ENCODE measurements at places on chromosomes 7 and 10. TPM values are rescaled to one million over a fixed set of nuclear protein-coding genes. Genes with fewer than 3 reads are reported as not detected.

DNA sequence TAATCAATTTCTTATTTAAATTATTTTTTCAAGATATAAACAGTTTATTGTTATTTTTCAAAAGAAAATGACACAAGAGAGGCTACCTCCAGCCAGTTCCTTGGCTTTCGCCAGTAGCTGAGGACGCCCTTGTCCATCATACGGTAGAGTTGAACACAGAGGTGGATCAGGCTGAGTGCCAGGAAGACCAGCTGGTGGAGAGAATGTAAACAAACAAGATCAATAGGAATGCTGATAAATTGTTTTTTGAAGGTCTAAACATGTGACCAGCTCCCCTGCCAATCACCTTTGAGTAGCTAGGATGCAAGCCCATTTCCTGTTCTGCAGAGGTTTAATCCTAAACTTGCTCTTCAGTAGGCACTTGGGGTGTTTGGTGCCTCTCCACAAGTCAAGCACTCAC, 138.9 kb downstream of the PKD1L1 start:
- no peak overlapping the region for H3K4me3 ChIP-seq
- DNase-seq, result no peak
- H3K27me3 ChIP-seq, result no peaks in the 10 kb centered on the region
- no peak overlapping the region for H3K27ac ChIP-seq

The OR2A42 gene
- not detected for total RNA-seq

GRCh38 chr7:23655433-23655832, 24.6 kb upstream of the FAM221A start:
- no peak overlapping the region for H3K4me3 ChIP-seq
- H3K27ac ChIP-seq, result no peak overlapping the region
- DNase-seq, result no peak
- peaks cover 7% of the 10 kb centered on the region for H3K27me3 ChIP-seq

DNA sequence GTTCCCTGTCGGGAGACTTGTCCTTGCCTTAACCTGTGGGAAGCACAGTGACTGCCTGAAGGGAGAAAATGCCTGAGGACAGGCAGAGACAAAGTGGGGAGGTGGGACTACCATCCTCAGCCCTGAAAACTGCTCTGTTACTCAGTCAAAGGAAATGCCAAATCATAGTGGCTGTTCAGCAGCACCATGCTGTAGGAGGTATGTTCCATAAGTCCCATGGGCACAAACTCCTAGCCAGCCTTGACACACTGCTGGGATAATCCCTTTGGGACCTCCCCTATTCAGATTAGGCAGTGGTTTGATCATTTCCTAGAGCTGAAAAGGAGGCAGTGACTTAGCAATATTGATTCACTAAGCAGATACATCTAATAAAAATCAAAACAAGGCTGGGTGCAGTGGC, 80.1 kb downstream of the MCU start:
- H3K27ac ChIP-seq, result no peak overlapping the region
- no peaks in the 10 kb centered on the region for H3K27me3 ChIP-seq
- H3K4me1 ChIP-seq, result peaks cover 25% of the 10 kb centered on the region
- DNase-seq, result no peak

DNA sequence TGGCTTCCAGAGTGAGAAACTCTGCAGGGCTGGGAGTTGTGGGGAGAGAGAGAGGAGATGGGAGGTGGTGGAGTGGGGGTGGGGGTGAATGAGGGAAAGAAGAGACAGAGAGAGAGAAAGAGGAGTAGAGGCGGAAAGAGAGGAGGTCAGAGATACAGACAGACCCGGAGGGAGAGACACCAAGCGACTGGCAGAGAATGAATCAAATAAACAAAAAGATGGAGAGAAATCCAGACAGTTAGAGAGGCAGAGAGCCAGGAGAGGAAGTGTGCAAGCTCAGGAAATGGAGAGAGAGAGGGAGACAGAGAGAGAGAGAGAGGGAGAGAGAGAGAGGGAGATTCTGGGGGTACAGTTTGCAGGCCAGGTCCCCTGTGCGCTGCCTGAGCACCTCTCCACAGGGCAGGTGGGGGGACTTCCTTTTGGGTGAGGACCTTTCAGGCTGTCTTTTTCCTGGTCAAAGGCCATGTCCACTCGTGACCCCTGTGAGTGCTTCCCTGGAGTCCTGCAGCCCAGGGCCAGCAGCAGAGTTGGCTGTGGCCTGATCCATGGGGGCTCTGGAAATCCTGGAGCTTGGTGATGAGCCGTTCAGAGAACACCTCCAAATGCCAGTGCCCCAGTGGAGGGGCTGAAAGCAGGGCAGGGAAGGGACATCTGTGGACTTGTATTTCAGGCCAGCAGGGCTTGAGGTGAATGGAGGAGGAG, 25.0 kb upstream of the PCBD1 start:
- H3K4me3 ChIP-seq, result no peak overlapping the region
- DNase-seq, result peak; percentile 22
- no peak overlapping the region for H3K27ac ChIP-seq
- H3K27me3 ChIP-seq, result peaks cover 7% of the 10 kb centered on the region

- peaks cover 74% of the 10 kb centered on the region for H3K4me1 ChIP-seq
- H3K27me3 ChIP-seq, result no peaks in the 10 kb centered on the region
- peak overlapping the region; percentile 94 for H3K27ac ChIP-seq
- peak overlapping the region; percentile 70 for H3K4me3 ChIP-seq
Observed at GRCh38 chr10:62689712-62690111, 114.8 kb upstream of the ADO start.

The MOGAT3 gene
- not detected for total RNA-seq

The LRRTM3 gene
- total RNA-seq, result not detected

DNA sequence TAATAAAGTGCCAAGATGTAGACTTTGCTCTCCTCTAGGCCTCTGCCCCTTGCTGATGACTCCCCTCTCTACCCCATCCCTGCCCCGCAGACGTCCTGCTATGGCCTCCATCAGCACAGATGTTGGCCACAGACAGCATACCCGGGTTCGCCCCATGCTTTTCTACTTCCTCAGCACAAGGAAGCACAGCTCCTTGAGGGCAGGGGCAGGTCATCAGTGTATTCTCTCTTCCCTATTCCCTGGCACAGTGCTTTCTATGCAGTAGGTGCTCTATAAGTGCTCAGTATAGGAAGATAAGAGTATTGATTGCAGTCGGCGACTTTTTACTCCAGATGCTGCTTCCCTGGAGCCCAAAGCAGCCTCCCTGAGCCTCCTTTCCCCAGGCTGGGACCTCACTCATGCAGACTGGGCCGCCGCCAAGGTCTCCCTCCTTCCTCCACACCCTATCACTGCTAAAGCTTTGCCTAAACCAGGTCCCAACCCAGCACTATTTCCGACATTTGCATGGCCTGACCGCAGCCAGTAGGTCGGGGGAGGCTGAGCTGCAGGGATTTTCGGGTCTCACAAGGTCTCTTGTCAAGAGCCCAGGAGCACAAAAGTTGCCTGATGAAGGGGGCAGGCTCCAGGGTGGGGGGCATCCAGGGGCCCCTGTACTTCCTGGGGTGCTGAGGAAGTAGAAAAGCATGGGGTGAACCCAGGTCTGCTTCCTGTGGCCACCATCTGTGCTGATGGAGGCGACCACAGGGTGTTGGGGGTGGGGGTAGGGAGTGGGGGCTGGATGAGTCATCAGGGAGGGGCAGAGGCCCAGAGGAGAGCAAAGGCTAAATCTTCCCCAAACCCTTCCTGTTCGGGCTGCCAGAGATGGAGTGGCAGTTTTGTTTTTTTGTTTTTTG, 8.0 kb downstream of the CALHM3 start:
- peaks cover 34% of the 10 kb centered on the region for H3K4me1 ChIP-seq
- peak overlapping the region; percentile 76 for H3K4me3 ChIP-seq
- DNase-seq, result no peak
- no peaks in the 10 kb centered on the region for H3K27me3 ChIP-seq
- H3K27ac ChIP-seq, result peak overlapping the region; percentile 89

The AASS gene
- total RNA-seq, result 3.0 TPM

- H3K27ac ChIP-seq, result no peak overlapping the region
- H3K27me3 ChIP-seq, result peaks cover 37% of the 10 kb centered on the region
- no peak for DNase-seq
- H3K4me3 ChIP-seq, result no peak overlapping the region
Observed at GRCh38 chr7:28560767-28561166, 148.4 kb downstream of the CREB5 start.

The FFAR4 gene
- not detected for total RNA-seq

- peaks cover 3% of the 10 kb centered on the region for H3K4me1 ChIP-seq
- no peaks in the 10 kb centered on the region for H3K36me3 ChIP-seq
- H3K27me3 ChIP-seq, result peaks cover 23% of the 10 kb centered on the region
- no peak overlapping the region for H3K27ac ChIP-seq
- no peak for DNase-seq
Observed at GRCh38 chr10:43265799-43266721, 805 bp downstream of the RASGEF1A start.

The CPVL gene
- 1.4 TPM for total RNA-seq

The DNTT gene
- total RNA-seq, result not detected

DNA sequence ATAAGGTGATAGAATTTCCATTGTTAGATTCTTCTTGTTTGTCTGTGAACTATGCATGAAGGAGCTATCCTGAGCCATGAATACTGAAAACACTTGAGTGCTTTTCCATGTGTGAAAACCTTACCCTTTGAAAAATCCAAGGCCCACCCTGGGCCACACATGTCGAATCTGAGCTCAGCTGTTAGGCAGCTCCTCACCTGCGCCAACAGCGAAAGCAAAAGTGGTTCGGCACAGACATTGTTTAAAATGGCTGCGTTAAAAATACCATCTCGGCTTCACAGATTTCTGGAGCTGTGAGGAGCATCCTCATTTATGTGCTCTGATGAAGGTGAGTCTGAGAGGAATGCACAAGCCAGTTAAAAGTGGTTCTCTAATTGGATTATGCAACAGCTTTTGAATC, 137.7 kb downstream of the NEUROD6 start:
- no peak overlapping the region for H3K4me3 ChIP-seq
- no peaks in the 10 kb centered on the region for H3K4me1 ChIP-seq
- no peak overlapping the region for H3K27ac ChIP-seq
- H3K36me3 ChIP-seq, result no peaks in the 10 kb centered on the region

DNA sequence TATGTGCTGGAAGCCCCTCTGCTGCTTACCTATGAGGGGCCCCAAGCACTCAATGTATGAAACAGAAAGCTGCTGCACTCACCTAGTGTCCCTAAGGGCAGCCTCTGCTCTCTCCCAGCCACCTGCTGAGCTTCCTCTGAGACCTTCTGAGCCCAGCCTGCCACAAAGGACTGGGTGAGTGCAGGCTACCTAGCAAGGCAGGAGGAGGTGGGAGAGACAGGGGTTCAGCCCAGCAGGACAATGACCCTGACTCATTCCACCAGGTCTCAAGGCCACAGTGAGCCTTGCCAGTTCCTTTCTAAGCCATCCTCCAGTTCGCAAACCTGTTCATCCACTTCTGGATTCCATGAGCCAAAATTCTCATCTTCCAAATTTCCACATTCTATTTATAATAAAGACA, 16.3 kb downstream of the VOPP1 start:
- H3K27ac ChIP-seq, result peak overlapping the region; percentile 96
- no peaks in the 10 kb centered on the region for H3K27me3 ChIP-seq
- peak overlapping the region; percentile 85 for H3K4me3 ChIP-seq
- H3K4me1 ChIP-seq, result peaks cover 86% of the 10 kb centered on the region

GRCh38 chr10:37860494-37861190, 3.2 kb upstream of the ZNF248 start:
- peak overlapping the region; percentile 2 for H3K27ac ChIP-seq
- peaks cover 19% of the 10 kb centered on the region for H3K4me1 ChIP-seq
- DNase-seq, result no peak
- H3K27me3 ChIP-seq, result no peaks in the 10 kb centered on the region
- H3K4me3 ChIP-seq, result no peak overlapping the region

The CAMK2B gene
- total RNA-seq, result not detected

- H3K36me3 ChIP-seq, result no peaks in the 10 kb centered on the region
- H3K27ac ChIP-seq, result no peak overlapping the region
- DNase-seq, result no peak
- no peak overlapping the region for H3K4me3 ChIP-seq
Observed at GRCh38 chr10:79937701-79938151, 11.2 kb downstream of the SFTPD start.

DNA sequence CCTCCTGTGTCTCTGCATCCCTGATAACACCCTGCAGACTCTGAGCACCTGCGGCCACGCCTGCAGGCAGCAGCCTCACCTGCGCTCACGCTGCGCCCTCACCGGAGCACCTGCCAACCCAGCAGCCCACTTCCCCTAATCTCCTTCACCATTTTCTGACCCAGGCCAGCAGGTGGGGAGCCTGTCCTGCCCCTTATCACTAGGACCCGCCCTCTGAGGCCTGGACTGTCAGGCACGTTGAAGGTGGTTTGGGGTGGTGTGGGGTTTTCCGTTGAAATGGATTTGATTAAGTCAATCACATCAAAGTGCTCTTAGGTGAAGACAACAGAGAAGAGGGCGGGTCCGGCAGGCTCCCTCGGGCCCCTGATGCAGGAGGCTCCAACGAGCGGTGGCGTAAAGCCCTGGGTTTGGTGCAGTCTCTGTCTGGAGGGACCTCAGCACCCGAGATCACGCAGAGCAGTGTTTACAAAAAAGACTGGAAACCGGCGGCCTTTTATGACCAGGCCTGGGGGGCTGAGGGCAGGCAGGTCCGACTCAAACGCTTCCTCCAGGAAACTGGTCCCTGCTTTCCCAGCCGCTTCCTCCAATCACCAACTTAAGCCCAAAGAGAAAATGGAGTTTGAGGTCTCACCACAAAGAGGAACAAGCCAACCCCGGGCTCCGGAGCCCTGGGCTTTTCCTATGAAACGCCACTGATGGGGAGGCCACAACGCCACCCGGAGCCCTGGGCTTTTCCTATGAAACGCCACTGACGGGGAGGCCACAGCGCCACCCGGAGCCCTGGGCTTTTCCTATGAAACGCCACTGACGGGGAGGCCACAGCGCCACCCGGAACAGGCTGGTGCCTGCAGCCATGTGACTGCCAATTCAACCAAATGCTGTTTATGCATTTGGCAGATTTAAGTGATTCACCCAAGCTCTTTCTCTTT, 45.5 kb downstream of the DPYSL4 start:
- no peak overlapping the region for H3K27ac ChIP-seq
- H3K4me1 ChIP-seq, result peaks cover 24% of the 10 kb centered on the region
- no peak for DNase-seq
- peaks cover 3% of the 10 kb centered on the region for H3K36me3 ChIP-seq

DNA sequence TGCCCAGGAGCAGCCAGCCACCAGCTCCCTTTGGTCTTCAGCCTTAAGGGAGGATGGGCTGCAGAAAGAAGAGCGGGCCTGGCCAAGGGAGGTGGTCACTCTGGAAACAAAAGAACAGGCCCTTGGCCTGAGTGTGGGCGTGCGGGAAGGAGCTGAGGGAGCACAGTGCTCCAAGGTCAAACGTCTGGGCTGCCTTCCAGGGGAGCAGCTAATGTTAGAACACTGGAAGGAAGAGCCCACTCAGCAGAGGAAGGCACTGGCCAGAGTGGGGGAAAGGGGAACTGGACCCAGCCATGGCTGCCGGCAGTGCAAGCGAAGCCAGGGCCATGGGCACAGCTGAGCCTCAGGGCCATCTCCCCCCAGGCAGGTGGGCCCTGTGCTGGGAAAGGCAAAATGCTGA, 42.7 kb downstream of the FAM53B start:
- H3K4me3 ChIP-seq, result peak overlapping the region; percentile 61
- DNase-seq, result no peak
- H3K27ac ChIP-seq, result peak overlapping the region; percentile 93
- peaks cover 4% of the 10 kb centered on the region for H3K36me3 ChIP-seq

The SAP25 gene
- total RNA-seq, result 10.1 TPM
